ENCODE measurements at places on chromosomes 7 and 10.

- no peak for DNase-seq
These were observed 52.4 kb upstream of the PRKAR1B start for GRCh38 chr7:779480-779879.

DNA sequence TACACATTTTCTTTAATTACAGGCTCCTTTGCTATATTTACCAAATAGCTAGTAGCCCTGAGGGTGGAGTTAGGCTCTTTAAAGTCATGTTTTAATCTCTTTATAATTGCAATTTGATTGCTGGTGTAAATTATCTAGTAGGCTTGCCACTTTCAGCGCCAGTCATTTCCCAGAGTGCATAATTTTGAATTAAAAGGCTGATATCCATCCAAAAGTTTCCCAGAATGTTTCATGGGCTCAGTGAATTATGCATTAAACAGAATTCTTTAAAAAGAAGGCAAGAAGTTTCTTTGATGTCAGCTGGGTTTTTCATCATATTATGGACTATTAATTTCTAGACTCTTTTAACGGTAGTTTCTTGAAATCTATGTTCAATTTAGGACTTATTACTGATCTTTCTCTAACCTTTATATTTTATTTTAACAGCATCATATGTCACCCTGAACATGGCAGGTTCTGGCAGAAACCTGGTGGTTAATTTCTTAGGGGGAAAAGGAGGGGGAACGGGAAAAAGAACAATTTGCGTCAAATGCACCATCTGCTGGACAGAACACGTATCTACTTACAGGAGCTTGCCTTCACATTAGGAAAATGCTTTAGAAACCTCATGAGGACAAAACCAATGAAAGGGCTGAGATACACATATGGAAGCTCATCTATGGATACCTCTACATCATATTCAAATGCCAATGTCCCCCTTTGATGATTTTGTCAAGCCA, 171.1 kb downstream of the GRM3 start:
- DNase-seq = no peak

GRCh38 chr7:23196306-23196705, 14.5 kb downstream of the NUP42 start:
- DNase-seq = no peak

DNA sequence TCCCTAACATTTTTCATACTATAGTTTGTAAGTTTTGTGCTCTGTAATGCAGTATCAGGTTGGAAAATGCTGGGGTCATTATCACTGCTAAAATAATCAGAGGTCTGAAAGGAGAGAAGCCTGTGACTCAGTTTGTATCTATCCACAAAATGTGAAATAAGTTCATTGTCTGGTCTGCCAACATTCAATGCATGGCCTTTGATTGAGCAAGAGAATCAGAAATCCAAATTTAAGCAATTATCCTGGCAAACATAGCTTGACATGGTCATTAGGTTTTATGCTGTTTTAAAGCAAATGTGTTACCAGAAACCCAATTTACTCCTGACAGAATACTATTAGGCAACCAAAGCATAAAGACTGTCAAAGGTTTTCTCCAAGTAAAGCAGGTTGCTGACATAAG, 709.7 kb upstream of the SEMA3D start:
- DNase-seq = no peak

DNA sequence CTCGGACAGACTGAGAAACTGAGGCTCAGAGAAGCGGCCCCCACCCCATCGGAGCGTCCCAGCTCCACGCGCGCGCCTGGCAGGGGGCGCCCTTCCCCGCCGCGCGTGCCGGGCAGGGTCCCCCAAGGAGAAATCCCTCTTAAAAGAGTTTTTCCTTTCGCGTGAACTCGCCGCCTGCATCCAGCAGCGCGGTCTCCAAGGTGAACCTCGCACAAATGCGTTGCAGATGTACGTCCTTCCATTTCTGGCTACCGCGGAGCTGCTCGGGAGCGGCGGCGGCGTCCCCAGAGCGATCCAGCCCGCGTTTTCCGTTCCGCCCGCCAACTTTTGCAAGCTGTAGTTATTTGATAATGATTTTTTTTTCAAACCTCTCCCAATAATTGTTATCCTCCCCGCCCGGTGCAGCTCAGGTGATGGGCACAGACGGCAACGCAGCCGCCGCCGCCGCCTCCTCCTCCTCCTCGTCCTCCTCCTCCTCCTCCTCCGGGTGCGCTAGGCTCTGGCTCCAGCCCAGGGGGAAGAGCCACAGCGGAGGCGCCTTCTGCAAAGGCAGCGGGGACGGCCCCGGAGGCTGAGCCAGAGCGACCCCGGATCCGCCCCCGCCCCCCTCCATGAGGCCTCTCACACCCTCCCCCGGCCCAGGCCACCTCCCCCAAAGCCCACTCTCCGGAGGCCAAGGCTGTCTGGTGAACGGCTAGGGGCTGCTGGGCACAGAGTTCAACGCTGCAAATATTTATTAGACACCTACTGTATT, 74.0 kb upstream of the CUX1 start:
- peak; percentile 66 for DNase-seq

DNA sequence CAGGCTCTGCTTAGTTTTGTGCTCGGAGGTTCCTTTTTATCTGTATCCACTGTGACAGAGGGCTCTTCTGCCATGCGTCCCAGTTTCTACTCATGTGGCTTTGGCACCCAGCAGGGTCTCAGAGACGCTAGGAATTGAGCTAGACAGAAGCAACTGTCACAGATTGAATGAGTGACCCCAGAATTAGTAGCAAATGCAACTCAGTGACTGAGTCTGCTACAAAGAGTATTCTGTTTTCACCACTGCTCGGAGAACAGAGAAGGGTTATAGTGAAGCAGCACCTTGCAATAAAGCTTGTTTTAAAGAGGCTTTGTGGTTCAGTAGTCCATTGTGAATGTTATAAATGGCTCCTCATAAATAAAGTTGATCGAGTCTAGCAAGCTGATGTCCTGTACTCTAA, 113.2 kb downstream of the DNAH11 start:
- no peak for DNase-seq

DNA sequence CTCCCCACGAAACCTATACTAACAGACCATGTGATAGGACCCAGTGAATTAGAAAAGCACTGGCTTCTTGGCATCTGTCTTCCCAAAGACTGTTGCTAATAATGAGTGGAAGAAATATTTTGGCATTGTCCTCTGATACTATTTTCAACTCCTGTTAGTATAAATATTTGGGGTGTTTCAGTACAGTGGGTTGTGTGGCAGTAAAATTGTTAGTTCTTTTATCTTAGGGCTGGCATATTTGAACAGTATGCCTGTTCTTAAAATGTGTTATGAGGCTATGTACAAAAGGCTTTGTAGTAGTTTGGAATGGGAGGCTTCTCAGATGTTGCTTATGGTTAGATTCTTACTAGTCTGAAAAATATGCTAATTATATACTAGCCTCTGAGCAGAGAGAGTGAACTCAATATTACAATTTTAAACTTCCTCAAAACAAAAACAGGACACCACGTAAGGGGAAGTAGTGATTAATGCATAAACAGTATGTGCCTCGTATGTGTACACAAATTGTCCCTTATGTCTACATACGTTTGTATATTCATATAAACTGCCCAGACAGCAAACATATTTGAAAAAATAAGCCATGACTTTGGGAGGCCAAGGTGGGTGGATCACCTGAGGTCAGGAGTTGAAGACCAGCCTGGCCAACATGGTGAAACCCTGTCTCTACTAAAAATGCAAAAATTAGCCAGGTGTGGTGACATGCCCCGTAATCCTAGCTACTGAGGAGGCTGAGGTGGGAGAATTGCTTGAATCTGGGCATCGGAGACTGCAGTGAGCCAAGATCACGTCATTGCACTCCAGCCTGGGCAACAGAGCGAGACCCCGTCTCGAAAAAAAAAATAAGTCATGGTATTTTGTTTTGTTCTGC, 115.4 kb downstream of the ARID5B start:
- DNase-seq = no peak

GRCh38 chr7:67343114-67343513, 346.5 kb downstream of the TYW1 start:
- no peak for DNase-seq

DNA sequence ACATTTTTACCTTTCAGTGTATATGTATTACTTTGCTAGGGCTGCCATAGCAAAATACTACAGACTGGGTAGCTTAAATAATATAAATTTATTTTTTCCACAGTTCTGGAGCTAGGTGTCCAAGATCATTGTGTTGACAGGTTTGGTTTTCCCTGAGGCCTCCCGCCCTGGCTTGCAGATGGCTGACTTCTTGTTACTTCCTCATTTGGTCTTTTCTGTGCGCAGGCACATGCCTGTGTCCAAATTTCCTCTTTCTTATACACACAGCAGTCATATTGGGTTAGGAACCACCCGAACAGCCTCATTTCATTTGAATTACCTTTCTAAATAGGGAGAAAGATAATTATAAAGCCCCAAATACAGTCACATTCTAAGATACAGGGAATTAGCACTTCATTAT, 521.6 kb upstream of the SORCS1 start:
- DNase-seq = no peak

DNA sequence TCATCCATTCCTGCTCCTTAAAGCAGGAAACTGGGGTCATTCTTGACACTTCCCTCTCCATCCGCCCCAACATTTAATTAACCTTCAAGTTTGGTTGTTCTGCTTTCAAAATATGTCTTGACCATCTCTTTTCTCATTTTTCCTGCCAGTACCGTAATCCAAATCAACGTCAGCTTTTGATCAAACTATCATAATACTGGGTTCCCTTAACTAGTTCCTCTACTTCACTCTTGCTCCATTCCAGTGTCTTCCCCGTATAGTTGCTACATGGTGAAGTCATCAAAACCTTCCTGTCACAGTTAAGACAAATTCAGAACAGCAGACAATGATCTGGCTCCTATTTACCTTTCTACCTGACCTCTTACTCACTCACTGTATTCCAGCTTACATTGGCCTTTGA, 6.6 kb upstream of the KLF14 start:
- DNase-seq = no peak

DNA sequence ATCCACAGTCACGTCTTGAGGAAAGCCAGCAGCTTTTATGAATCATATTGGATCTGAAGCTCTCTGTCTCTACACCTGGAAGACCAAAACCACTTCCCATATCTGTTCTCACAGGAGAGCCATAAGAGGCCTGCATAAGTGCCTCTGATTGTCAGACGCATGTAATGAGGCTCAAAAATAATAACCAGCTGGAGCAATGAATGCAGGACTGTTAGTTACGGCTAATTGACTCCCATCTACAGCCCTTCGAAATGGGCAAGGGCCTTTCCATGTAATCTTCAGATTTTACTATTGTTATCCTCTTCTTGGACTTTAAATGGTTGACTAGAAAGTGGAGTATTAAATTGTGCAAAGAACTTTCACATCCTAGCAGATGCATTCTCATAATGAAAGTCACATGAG, 4.4 kb upstream of the SEMA3C start:
- DNase-seq = no peak

DNA sequence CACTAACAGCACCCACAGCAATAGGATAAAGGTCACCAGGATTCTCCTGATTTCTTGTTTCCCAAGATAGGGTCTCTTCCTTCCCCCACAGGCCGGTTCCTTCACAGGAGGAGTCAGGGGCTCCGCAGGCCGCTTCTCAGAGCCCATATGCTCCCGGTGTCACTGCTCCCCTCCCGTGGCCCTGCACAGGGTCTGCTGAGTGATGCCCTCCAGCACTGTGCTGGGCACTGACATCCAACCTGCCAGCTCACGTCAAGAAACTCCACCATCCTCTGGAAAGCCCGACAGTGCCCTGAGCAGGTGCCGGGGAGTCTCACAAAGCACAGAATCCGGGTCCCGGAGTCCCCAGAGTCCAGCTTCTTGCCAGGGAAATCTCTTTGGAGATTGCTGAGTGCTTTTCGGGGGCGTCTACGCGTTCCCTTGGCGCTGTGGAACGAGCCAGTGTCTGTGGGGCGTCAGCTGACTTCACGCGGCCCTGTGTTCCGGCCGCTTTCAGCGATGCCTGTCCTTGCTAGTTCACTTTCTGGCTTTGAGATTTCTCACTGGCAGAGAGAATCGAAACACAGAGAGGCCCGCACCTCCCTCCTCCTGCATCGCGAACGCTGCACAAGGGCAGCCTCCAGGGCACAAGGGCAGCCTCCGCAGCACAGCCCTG, 567.5 kb downstream of the DNAJB6 start:
- DNase-seq = no peak

GRCh38 chr10:23067939-23068775, 27.2 kb upstream of the MSRB2 start:
- peak; percentile 53 for DNase-seq

GRCh38 chr10:6530966-6531365, 49.1 kb downstream of the PRKCQ start:
- no peak for DNase-seq

DNA sequence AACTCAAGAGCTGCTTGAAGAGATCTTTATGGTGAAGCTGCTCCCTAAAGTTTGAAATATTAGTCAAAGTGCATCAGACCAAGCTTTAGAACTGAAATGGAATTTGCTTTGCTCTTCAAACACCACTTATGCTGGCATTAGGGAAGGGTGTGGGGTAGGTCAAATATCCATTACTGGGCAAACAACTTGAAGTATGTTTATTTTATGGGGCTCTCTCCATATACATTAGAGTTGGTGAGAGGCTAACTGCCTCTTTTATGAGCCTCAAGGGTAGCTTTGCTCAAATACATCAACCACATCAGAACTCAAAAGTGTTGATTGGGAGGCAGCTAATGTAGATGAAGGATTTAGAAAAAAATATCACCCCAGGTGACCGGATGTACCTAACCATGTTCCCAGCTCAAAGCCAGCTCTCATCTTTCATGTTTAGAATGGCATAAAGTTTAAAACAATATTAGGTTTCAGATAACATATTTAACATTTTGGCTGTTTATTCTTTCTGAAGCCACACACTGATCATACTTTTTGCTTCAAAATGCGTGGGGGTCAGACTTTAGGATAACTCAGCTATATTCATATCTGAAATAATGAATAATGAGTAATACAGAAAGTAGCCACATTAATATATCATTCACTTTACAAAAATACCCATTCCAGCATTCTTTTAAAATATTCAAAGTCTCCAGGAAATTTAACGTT, 318.6 kb downstream of the PTEN start:
- no peak for DNase-seq

- no peak for DNase-seq
These were observed 633.9 kb upstream of the POT1 start for GRCh38 chr7:125563557-125563956.

- DNase-seq = no peak
These were observed 320.6 kb downstream of the FRMD4A start for GRCh38 chr10:14010101-14010558.

- DNase-seq = no peak
These were observed 81.9 kb downstream of the CHST15 start for GRCh38 chr10:124011464-124011863.

DNA sequence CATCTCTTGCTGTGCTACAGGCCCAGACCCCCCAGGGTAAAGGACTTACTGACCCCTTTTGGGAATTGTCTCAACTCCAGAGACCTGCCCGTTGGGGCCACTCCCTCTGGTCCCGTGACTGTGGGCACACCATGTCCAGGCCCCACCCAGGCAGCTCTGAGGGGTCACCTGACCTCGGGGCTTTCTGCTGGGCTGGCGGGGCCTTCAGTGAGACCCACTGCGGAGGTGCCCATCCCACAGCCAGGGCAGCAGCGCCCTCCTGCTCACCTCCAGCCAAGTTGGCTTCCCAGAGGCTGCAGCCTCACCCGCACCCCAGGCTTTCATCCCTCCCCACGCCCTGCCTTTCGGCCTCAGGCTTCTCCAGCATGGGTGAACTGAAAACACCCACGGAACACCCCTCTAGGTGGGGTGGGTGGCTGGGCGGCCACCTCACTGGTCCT, 147.2 kb downstream of the DNAJB6 start:
- DNase-seq = no peak

GRCh38 chr10:43594944-43595589, 11.2 kb upstream of the ZNF485 start:
- no peak for DNase-seq

GRCh38 chr10:6999232-6999925, 411.5 kb downstream of the SFMBT2 start:
- DNase-seq = no peak

Measured in 8988T (cell line).